ENCODE measurements at places on chromosomes 6 and 20.

GRCh38 chr6:44734886-44735629 is 347.6 kb downstream of the CDC5L start:
- DNase-seq, result no peak

DNA sequence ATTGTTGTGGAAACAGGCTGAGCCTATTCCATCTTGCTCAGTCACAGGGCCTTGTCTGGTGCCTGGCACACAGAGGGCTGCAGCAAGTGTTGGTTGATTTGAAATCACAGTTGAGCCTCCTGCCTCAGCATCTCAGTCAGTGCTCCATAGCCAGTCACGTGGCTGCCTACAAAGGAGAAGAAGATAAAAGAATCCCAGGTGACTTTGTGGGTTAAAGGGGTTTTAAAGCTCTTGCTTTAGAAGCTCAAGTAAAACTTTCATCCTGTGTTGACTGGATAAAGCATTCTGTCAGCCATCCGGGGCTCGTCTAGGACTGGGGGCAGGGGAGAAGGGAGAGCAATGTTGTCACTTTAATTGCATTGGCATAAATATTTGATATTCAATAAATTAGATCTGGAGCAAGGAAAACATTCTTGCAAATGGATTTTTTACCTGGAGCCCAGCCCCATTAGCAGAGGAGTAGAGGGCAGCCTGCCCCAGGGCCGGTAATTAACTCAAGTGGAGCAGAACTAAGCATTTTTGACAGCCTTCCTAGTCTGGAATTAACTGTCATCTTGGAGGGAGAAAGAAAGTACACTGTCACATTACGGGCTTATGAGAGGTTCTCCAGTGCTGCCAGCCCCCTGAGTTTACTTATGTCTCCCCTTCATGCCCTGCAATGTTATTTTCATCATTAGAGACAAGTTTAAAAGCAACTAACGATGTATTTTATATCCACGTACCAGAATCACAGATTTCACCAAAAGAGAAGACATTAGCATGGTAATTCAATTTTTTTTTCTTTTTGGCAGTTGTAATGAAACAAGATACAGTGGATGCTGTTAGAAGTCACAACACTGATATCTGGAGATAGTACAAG is 71.7 kb upstream of the GTSF1L start:
- DNase-seq, result no peak

DNA sequence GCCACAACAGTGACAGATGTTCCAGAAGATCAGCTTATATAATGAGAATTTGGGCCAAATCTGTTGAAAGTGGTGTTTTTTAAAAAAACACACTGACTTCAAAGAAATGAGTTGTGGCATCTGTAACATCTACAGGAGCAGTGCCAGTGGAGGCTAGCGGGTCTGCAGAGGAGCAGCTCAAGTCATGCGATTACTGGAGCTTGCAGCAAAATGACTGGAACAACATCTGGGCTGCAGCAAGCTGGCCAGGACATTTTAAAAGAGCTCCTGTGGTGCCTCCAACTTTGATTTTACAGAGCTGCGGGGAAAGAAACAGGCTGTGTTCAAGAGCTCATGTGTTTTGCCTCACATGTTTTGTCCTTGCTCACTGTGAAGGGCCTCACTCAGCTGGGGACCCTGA is 57.2 kb downstream of the TBX18 start:
- peak; percentile 37 for DNase-seq

DNA sequence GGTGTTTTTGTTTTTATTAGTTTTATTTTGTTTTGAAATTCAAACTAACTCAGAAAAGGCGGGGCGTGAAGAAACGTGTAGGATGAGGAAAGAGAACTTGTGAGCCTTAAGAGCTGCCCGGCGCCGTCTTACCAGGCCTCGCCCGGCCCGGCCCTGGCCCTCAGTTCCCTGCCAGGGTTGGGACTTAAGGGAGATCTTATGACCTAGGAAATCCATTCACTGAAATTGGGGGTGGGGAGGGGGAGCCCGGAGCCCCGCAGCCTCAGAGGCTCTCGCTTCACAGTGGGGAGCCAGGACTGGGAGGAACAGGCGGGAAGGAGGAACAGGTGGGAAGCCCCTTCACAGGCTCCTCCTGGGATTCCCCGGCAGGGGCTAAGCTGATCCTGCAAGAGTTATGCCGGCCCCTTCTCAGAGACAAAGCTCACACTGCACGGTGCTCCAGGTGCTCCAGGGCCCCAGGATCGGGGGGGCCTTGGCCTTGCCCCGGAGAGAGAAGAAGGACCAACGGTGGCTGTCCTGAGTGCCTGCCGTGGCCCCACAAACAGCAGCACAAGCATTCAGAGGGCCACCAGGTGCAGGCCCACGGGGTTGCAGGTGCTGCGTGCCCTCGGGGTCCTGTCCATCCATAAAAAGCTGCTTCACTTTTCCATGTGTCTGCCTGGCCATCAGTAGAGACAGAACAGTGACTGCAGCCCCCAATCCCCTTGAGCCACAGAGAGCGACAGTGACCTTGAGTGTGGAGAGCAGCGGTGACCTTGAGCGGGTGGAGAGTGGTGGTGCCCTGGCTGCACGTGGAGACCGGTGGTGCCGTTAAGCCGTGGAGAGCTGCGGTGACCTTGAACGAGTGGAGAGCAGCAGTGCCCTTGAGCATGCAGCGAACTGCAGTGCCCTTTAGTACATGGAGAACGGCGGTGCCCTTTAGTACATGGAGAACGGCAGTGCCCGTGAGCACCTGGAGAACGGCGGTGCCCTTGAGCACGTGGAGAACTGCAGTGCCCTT is 152.7 kb downstream of the DLL1 start:
- peak; percentile 41 for DNase-seq

DNA sequence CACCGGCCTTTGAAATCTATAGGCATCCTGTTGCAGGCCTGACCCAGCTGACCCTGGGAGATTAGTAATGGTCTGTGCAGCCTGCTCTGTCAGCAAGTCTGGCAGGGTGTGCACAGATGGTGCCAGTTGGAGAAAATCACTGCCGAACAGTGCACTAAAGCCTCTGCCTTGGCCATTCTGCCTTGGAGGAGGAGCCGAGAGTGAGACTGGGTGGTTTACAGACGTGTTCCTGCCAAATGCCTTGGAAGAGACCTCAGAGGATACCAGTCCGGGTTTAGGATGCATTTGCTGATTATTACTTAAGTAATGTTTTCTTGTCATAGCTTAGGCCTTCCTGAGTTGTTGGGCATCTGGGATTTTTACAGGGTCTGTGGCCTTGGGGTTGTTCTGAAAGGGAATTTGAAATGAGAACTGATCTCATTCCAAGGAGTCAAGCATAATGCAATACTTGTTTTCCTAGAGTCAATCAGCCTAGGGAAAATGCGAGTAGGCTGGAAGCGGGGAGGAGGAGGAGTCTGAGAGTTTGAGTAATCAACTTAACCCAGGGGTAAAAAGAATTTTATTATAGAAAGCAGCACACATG is 292.1 kb downstream of the SOX4 start:
- peak; percentile 74 for DNase-seq

GRCh38 chr6:20217324-20217855 is 5.1 kb upstream of the MBOAT1 start:
- peak; percentile 60 for DNase-seq

GRCh38 chr6:31681135-31681671 is 336 bp upstream of the LY6G5C start:
- DNase-seq, result peak; percentile 41

DNA sequence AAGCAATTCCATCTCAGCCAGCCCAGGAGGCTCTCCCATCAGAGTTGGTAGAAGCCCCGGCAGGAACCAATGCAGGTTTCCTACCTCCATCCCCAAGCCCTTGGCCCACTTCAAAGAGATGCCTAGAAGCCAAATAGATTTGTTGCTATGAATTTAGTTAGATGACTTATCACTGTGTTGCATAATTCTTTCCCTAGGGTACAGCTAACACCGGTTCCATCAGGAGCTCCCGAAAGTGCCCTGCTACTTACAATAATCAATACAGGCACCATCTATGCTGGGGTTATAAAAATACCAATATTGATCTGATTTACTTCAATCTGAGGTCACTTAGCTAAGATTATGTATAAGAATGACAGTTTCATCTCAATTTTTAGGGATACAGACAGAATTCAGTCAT is 113.0 kb downstream of the MAP7 start:
- DNase-seq, result no peak

- no peak for DNase-seq
Measured at GRCh38 chr6:121347484-121347883, 13.2 kb upstream of the TBC1D32 start.

- DNase-seq, result no peak
Measured at GRCh38 chr6:103119056-103119455, 1725.5 kb downstream of the GRIK2 start.

- peak; percentile 59 for DNase-seq
Measured at GRCh38 chr6:132354517-132355167, 46.6 kb downstream of the MOXD1 start.

DNA sequence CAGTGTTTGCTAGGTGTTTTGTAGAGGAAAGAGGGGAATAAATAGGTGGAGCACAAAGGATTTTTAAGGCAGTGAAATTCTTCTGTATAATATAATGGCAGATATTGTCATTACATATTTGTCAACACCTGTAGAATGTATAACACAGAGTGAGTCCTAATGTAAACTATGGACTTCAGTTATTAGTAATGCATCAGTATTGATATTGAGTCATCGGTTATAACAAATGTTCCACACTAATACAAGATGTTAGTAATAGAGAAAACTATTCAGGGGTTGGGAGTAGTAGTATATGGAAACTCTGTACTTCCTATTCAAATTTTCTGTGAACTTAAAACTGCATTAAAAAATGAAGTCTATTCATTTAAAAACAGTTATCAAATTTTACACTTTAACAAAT is 299.2 kb downstream of the UBE3D start:
- DNase-seq, result no peak

GRCh38 chr6:130697995-130698535 is 129.1 kb upstream of the SMLR1 start:
- peak; percentile 49 for DNase-seq

GRCh38 chr20:57834306-57835073 is 124.7 kb upstream of the PMEPA1 start:
- DNase-seq, result no peak

- no peak for DNase-seq
Measured at GRCh38 chr6:67252663-67253062, 1382.4 kb upstream of the ADGRB3 start.

DNA sequence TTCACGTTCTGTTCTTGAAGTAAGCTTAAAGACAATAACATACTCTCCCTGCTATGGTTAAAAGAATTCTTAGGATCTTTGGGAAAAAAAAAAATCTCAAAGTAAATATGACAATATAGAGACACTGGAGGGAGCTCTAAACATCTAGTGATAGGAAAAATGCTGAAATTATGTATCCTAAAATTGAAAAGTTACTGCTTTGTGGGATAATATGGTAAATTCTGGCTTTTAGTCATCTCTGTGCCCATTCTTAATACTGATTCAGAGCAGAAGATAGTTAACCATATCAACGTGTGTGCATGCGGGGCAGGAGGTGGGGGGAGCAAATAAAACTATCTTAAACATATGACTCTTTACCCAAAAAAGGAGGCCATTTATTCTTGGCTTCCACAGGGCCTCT is 165.4 kb downstream of the GMPR start:
- DNase-seq, result no peak

Data from right cardiac atrium (tissue), 5 donors.